Fibroblast of skin of left biceps (primary cell): ENCODE measurements at places on chromosomes 1 and 21.

DNA sequence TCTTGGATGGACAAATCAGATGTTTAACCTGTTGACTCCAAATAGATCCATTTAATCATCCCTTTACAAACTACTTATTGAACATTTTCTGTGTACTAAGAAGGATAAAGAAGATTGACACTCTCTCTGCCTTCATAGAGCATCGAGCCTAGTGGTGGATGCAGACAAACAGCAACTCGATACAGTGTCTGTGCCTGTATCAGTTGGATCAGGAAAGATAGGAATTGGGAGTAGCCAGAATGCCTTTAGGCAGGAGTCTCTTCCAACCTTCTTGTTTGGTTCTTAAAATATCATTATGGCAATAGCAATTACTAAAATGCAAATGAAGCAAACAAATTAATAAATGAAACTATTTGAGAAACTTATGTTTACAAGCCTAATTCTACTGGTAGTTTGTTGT is 89.0 kb upstream of the RAVER2 start:
- no peak for DNase-seq

- DNase-seq: no peak
Measured at GRCh38 chr1:22411589-22411988, 40.1 kb upstream of the ZBTB40 start.

GRCh38 chr1:202189918-202190715 is 3.5 kb upstream of the LGR6 start:
- no peak for DNase-seq

DNA sequence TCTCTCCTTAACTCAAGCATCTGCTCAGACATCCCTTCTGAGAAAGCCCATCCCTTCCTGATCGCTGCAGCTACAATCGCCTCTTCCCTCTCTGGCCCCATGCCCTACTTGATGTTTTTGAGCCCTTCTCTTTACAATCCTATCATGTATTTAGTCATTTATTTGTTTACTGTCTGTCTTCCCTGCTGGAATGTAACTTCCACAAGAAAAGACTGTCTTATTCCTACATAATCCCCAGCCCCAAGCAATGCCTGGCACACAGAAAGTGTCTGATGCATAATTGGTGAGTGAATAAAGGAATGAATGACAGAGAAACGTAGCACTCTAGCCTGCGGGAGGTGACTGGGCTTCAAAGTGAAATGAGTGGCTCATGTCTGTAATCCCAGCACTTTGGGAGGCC is 25.4 kb downstream of the ECE1 start:
- no peak for DNase-seq

DNA sequence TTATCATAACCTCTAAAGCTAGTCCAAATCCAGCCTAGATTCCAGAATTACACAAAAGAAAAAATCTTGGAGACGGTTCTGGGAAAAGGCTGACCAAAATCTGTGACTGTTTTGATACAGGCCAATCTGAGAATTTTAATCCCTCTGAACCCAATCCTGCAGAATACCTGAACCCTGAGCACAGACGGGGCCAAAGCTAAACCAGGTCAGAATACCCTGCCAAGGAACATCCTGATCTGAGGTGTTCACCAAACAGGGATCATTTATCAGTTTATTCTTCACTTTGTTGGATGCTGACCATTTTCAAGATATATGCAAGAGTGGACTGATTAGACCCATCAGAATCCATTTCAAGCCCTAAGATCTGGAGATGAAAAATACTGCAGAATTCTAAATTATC is 3.6 kb downstream of the RC3H1 start:
- no peak for DNase-seq

DNA sequence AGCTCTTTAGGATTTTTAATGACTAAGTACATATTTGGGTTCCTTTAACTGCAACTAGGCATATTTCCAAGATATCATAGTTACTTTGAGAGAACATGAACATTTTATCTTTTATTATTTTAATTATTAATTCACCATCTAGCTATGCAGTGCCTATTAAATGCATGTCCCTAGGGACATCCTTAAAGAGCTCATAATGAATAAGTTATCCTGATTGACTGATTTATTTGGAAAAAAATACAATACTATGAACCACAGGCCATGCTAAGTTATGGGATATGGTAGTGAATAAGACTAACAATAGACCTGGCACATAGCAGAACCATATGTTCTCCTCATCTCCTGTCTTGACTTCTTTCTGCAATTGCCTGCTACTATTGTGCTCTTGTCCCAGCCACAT is 16.4 kb upstream of the C1orf105 start:
- no peak for DNase-seq

- no peak for DNase-seq
Measured at GRCh38 chr1:55192093-55192492, 23.1 kb downstream of the USP24 start.

DNA sequence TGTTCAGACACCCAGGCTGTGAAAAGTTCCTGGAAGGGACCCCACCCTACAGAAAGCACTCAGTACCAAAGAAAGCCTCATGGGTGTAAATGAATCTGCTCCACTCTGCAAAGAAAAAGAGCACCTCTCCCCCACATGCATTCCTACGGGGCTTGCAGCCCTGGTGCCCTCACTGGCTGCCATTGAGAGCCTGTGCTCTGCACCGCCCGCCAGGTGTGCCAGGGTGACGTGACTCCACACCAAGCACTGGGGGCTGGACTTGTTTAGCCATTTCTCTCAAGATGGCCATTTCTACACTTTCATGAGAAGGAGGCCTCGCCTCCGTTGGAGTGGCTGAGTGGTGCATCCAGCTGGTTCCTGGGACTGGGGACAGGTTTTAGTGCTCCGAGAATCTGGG is 380.5 kb upstream of the VAMP3 start:
- no peak for DNase-seq

GRCh38 chr1:3074800-3075199 is 5.8 kb downstream of the PRDM16 start:
- no peak for DNase-seq

DNA sequence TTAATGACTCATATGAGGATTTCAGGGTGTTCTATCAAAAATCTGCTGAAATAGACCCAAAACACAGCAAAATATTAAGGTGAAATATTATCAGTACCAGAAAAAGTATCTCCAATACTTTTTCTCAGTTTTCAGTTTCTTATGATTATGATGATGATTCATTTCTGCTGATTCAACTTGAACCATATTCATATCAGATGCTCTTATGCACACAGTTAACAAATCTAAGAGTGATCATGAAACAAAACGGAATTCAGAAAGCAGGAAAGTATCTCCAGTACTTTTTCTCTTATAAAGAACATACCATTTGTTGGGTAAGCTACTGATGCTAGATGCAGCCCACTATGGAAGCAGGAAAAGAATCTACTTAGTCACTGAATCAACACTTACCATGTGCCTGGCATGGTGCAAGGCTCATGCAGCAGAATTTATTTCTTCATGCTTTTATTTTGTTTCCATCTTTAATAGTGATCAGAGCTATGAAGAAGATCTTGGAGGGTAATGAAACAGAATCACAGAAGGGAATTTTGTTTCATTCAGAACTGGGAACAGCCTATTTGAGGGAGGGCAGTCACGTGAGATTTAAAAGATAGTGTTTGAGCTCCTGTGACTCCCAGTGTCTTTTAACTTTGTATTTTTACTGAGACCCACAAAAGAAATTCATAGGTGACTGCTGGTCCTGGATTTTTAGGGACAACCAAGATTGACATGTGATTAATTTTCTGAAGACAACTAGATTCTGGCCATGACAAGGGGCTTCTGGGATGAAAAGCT is 480.6 kb downstream of the SETD4 start:
- no peak for DNase-seq

DNA sequence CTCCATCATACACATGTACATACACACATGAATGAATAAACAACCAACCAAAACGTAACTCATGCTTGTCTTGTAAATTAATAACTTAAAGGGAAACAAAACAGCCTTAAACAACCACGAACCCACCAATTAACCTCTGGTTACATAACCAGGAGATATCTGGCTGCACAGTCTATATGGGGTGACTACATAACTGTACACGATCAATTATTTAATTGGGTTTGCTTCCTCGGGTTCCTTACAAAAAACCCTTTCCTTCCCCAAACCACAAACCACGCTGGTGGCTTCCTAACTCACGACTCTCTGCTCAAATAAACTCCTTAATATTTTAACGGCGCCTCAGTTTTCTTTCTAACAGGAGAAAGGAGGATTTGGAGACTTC is 744 bp downstream of the ZNF670 start:
- DNase-seq: no peak

DNA sequence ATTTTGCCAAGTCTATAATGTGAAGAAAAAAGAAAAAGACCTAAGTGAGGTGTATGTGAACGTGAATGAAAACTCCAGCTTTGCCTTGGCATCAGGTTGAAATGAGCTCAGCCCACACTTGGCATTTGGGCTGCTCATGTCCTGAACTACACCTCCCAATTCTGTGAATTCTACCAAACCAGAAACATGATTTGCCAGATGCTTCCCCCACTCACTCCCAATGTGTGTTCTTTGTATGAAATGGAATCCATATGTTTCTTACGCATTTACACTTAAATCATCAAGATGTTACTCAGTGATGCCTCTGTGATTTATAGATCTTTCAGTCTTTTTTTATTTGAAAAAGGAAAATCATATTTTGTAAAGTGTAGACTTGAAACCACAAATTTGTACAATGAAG is 32.8 kb upstream of the RUNX1 start:
- DNase-seq: peak; percentile 74

DNA sequence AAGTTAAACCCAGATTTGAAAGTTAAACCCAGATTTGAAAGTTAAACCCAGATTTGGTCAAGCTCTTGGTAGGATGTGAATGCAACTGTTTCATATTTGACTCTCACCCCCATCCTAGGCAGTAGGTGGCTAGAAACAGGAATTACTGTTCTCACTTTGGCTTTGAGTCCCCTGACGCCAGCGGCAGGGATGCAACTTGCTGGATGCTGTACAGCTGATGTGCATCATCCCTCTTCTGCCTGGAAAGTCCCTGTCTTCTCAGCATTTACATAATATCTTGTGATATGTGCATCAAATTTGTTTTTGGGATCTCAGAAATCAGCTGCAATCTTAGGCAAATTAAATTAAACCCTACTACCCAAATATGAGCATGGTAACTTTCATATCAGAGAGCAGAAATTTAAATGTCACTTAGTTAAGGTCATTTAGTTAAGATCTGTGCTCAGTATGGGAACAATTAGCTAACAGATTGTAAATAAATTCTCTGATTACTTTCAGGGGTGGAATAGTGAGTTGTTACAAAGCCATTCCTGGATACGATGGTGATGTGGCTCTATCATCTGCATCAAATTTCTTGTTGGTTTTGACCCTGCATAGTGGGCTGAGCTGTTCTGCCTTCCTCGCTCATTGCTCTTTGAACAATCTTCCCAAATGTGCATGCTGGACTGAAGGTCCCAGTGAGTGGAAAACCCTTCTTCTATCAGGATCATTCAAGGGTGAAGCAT is 6.8 kb upstream of the HAO2 start:
- DNase-seq: no peak

- no peak for DNase-seq
Measured at GRCh38 chr1:179234863-179235262, 5.4 kb upstream of the ABL2 start.

DNA sequence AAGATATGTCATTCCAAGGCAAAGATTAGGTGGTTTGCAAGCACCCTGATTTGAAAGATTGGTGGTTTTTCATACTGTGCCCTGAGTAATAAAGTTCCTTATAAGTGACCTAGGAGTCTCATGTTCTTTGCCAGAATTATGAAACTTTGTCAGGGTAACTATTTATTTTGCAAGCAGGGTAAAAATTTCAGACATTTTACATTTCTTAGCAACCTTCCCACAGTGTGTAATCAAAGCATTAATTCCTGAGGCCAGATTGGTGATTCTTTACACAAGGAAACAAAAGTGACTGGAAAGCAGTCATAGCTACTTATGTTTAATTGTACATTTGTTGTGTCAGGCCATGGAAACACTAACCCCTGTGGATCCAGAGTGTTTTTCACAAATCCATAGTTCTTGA is 998.0 kb upstream of the B3GALT2 start:
- DNase-seq: no peak

GRCh38 chr21:34969423-34970166 is 79.5 kb downstream of the RUNX1 start:
- no peak for DNase-seq

DNA sequence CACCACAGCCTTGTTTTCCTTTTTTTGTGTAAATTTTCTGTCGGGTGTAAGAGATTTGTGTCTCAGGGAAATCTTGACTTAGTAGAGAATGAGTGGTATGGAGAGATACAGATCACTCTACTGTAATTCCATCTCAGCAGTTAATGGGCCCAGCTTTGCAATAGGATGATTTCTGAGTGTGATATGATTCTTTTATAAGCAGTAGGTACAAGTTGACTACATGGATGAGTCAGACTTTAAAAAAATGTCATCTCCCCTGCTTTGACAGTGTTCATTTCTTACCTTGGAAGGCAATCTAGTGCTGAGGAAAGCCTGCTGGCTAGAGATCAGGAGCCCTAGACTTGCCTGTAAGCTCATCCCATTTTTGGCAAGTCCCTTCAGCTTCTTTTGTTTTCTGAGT is 261.9 kb downstream of the RYR2 start:
- no peak for DNase-seq

GRCh38 chr1:46306159-46306530 is 2.6 kb downstream of the UQCRH start:
- no peak for DNase-seq

DNA sequence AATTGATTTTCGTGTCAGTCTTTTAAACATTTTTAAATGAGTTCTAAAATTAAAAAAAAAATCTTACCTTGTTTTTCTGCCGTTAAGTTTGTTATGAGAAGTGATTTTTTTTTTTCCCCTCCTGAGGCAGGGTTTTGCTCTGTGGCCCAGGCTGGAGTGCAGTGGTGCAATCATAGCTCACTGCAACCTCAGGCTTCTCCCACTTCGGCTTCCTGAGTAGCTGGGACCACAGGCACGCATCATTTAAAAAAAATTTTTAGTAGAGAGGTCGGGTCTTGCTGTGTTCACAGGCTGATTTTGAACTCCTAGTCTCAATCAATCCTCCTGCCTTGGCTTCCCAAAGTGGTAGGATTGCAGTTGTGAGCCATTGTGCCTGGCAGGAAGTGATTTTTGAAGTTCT is 41.1 kb downstream of the MTR start:
- DNase-seq: no peak

DNA sequence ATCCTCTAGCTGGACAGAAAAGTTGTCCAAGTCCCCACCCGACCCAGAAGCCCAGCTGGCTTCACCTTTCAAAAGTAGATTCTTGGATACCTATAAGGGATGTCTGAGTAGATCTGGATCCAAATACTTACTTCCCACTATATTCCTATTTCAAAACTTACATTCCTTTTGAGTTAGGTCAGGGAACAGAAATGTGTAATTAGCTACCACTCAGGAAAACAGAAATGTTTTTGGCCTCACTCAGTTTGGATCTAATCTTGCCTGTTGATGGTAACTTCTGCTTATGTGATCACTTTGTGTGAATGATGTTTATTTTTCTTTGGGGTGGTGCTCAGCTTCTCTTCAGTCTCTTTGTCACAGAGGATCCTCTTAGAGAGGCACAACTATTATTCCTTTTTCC is 814.4 kb upstream of the RGS18 start:
- DNase-seq: peak; percentile 52
